ENCODE measurements at places on chromosomes 7 and 10.

GRCh38 chr7:6221340-6222319, 50.8 kb downstream of the CYTH3 start:
- no peak for DNase-seq

DNA sequence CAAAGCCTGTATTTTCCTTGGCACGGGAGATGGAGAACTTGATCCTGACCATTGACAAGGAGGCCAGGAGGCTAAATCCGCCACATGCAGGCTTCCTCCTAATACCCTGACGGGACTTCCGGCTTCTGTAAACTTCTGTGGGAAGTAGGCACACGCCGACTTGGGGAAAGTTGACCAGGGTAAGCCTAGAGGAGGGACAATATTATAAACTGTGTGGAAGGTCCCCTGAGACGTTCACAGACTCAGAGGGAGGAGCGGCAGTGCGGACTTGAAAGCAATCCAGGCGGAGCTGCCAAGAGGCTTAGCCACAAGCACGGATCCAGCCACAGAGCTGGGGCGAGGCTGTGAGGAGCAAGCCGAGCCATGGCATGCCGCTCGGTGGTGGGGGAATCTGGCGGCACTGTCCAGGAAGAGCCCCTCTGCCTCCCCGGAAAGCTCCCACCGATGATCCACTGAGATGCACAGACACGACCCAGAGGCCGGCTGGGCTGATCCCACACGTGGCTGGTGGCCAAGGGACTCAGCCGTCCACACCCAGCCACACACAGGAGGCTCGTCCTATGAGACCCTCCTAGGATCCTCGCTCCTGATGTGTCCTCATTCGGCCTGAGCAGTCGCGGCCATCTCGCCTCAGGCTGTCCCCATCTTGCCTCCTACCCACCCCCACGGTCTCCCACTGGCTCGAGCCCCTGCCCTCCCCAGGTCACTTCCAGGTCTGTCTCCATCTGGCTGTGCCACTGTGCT, 40.0 kb upstream of the INSIG1 start:
- peak; percentile 89 for DNase-seq

- no peak for DNase-seq
Observed at GRCh38 chr7:132966754-132967469, 115.0 kb downstream of the CHCHD3 start.

DNA sequence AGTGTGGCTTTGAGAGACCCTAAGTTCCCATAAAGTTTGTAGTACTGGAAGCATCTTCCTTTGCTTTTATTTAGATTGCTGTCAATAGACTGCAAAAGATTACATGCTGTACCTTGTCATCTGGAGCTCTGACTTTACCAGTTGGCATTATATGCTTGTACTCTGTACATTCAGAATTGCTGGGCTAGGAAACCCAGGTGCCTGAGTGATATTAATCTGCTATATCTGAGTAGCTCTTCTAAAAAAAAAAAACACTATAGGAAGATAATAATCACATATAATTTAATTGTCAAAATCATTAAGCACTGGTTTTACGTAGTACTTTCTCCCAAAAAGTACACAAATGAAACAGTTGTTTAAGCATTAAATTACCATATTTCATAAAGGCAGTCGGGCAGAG, 12.3 kb downstream of the GATA3 start:
- no peak for DNase-seq

DNA sequence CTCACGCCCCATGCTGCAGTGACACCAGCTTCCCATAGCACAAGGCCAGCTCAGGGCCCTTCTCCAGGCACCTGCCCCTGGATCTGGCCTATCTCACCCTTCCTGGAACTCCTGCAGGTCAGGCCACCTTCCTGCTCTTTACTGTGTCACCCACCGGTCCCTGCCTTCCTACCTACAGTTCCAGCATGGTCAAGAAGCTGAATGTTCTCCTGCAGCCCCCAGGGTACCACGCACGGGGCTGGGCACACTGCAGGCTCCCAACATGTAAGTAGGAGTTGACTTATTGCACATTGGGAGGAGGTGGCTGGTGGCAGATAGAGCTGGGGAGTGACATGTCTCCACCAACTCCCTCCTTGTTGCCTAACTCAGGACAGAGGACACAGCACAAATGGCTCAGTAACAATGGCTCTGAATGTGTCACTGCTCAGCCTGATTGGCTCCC, 14.5 kb downstream of the ITPRIP start:
- no peak for DNase-seq

GRCh38 chr7:17687361-17687760, 252.9 kb downstream of the SNX13 start:
- DNase-seq = no peak

DNA sequence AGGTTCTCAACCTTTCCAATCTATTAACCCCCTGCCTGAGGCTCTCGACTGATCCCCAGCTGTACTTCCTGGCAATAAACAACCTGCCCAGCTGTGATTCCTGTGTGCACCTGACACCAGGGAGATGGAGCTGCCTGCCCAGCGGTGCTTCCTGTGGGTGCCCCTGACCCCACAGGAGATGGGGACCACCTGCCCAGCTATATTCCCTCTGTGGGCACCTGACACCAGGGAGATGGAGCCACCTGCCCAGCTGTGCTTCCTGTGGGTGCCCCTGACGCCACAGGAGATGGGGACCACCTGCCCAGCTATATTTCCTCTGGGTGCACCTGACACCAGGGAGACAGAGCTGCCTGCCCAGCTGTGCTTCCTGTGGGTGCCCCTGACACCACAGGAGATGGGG, 184.0 kb downstream of the DIP2C start:
- no peak for DNase-seq

GRCh38 chr7:72394016-72394415, 18.1 kb downstream of the CALN1 start:
- DNase-seq = no peak

DNA sequence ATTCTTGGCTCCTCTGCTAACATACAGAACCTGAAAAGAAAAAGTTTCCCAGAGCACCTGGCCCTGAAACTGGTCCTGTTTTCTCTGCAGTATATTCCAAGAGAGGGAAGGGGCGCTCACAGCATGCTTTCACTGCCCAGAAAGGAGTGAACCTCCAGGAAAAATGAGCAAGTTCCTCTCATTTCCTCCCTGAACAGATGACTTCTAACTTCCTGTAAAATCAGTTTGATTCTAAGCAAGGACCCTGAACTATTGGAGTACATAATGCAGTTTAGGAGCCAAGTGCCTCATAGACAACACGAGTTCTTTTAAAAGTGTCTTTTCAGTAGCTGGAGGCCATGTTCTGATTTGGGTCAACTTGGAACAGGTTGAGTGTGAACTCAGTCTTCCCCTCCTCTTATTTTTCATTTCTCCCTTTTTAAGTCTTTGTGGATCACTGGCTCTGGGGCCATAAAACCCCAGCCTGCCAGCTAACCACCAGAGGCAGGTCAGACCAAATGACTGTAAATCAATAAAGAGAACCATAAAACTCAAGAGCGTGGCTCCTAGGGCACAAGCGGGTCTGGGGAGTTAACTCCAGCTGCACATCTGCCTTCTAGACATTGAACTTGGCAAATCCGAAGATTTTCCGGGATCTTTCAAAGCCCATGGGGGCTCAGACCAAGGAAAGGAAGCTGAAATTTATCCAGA, 5.9 kb upstream of the LRRC18 start:
- DNase-seq = no peak

DNA sequence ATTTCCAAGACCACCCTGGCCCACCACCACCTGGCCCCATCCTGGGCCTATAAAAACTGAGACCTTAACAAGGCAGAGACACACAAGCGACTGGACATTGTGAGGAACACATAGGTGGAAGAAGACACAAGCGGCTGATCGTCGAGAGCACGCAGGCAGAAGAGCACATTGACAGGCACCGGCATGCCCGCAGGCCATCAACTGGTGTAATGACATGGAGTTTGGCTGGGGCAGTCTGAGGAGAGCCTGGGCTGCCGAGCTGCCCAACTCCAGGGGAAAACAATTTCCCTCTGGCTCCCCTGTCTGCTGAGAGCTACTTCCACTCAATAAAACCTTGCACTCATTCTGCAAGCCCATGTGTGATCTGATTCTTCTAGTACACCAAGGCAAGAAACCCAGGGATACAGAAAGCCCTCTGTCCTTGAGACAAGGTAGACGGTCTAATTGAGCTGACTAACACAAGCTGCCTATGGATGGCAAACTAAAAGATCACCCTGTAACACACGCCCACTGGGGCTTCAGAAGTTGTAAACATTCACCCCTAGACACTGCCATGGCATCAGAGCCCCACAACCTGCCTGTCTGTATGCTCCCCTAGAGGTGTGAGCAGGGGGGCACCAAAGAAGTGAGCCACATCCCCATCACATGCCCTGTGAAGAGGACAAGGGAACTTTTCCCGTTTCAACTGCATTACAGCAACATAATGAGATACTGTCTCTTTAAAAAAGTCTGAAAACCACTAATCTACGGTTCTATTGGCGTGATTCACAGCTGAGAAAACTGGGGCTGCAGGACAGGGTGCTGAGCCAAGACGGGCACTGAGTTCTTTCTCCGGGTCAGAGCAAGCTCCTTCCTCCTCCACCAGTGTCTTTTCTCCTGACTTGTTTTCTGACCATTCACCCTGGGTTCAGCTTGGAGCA, 18.5 kb upstream of the TNS3 start:
- DNase-seq = peak; percentile 85

DNA sequence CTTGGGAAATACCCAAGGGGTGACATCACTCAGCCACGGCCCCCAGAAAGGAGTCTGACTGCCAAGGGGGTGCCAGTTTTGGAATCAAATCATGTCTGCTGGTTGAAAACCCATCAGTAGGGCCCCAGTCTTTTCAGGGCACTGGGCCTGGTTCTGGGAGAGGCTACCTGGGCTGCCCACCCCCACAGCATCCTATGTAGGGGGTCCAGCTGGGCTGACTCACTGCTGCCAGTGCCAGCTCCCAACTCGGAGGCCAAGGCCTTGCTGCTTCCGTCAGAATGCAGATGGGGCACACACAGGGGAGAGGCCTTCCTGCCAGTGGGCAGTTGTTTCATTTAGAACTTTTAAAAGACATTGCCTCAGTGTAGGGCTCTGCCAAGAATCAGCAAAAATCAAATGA, 39.5 kb upstream of the DMBT1 start:
- peak; percentile 16 for DNase-seq

All from MG63 (cell line).